Endodermal cell (in vitro differentiated cells): ENCODE measurements at places on chromosomes 1 and 21. TPM values are rescaled to one million over a fixed set of nuclear protein-coding genes. Genes with fewer than 3 reads are reported as not detected.

GRCh38 chr1:233993651-233994050 lies 89.2 kb downstream of the SLC35F3 start:
- H3K4me1 ChIP-seq: no peaks in the 10 kb centered on the region
- H3K36me3 ChIP-seq: no peaks in the 10 kb centered on the region
- H3K27me3 ChIP-seq: no peaks in the 10 kb centered on the region
- H3K27ac ChIP-seq: no peak overlapping the region
- DNase-seq: no peak

GRCh38 chr1:40273547-40274166 lies 15.6 kb downstream of the ZMPSTE24 start:
- no peaks in the 10 kb centered on the region for H3K4me1 ChIP-seq
- no peaks in the 10 kb centered on the region for H3K27me3 ChIP-seq
- H3K36me3 ChIP-seq: peaks cover 75% of the 10 kb centered on the region
- no peak overlapping the region for H3K4me3 ChIP-seq

GRCh38 chr1:203278885-203279406 lies 26.4 kb upstream of the BTG2 start:
- H3K27me3 ChIP-seq: no peaks in the 10 kb centered on the region
- peaks cover 25% of the 10 kb centered on the region for H3K4me1 ChIP-seq
- H3K4me3 ChIP-seq: no peak overlapping the region
- H3K36me3 ChIP-seq: no peaks in the 10 kb centered on the region
- DNase-seq: no peak

- no peaks in the 10 kb centered on the region for H3K4me1 ChIP-seq
- H3K36me3 ChIP-seq: no peaks in the 10 kb centered on the region
- no peak overlapping the region for H3K4me3 ChIP-seq
- no peak overlapping the region for H3K27ac ChIP-seq
- peak; percentile 24 for DNase-seq
- H3K27me3 ChIP-seq: no peaks in the 10 kb centered on the region
These were observed 147.5 kb upstream of the EDN2 start for GRCh38 chr1:41631971-41632370.

GRCh38 chr1:10773376-10773775 lies 23.1 kb downstream of the CASZ1 start:
- no peaks in the 10 kb centered on the region for H3K4me1 ChIP-seq
- H3K36me3 ChIP-seq: no peaks in the 10 kb centered on the region
- DNase-seq: no peak
- H3K27me3 ChIP-seq: no peaks in the 10 kb centered on the region
- no peak overlapping the region for H3K27ac ChIP-seq
- no peak overlapping the region for H3K4me3 ChIP-seq

DNA sequence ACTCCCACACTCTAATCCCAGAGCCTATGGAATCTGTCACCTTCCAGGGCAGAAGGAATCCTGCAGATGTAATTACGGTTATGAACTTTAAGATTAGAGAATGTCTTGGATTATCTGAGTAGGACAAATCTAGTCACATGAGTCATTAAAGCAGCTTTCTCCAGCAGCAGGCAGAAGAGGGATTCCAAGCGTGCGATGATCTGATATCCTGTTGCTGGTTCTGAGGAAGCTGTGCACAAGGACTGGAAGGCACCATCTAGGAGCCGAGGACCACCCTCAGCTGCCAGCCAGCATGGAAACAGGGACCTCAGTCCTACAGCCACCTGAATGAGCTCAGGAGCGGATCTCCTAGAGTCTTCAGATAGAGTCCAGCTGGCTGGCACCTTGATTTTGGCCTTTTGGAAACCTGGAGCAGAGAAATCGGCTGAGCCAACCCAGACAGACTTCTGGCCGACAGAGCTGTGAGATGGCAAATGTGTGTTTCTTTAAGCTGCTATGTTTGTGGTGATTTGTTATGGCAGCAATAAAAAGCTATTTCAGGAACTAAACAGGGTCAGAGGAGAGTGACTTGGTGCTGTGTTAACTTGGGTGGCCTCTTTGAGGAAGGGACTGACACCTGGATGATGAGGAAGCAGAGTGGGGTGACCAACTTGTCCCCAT lies 34.5 kb downstream of the LRRN2 start:
- DNase-seq: no peak
- H3K27ac ChIP-seq: no peak overlapping the region
- peaks cover 7% of the 10 kb centered on the region for H3K4me1 ChIP-seq
- no peak overlapping the region for H3K4me3 ChIP-seq
- no peaks in the 10 kb centered on the region for H3K27me3 ChIP-seq

GRCh38 chr1:24951810-24952412 lies 21.8 kb upstream of the RUNX3 start:
- DNase-seq: no peak
- H3K4me1 ChIP-seq: no peaks in the 10 kb centered on the region
- no peak overlapping the region for H3K4me3 ChIP-seq
- no peaks in the 10 kb centered on the region for H3K27me3 ChIP-seq

DNA sequence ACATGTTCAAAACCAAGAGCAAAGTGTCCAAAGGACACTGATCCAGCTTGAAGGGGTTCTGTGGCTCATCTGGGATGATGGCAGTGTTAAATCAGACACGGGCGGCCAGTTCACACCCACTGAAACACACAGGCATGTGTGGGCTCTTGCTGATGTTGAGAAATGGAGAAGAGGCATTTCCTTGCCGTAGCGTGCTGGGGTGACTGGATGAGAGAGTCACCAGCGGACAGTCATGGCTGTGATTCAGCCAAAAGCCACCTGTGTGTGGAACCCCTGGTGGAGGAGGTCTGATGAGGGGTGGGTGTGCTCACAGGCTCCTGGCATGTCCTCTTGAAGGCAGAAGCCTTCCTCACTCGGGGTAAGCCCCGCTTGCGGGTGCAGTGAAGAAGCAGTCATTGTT lies 7.2 kb downstream of the C1orf35 start:
- no peaks in the 10 kb centered on the region for H3K27me3 ChIP-seq
- H3K4me3 ChIP-seq: no peak overlapping the region
- peaks cover 88% of the 10 kb centered on the region for H3K36me3 ChIP-seq
- H3K27ac ChIP-seq: no peak overlapping the region
- peak; percentile 36 for DNase-seq

DNA sequence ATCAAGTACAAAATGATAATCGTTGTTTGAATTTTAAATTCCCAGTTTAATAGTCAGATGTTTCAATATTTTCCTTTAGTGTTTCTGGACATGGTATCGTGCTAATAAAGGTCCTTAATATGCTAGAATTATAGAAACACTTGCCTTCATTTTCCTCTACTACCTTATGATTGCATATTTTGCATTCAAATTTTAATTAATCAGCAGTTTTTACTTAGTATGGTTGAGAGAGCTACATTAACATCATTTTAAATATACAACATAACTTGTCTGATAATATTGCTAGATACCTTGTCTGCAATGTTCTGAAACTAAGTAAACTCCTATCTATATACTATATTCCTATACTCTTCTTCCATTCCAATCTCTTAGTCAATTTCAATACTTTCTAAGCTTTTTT lies 66.3 kb downstream of the USH2A start:
- no peaks in the 10 kb centered on the region for H3K36me3 ChIP-seq
- no peak overlapping the region for H3K27ac ChIP-seq
- no peaks in the 10 kb centered on the region for H3K4me1 ChIP-seq
- H3K4me3 ChIP-seq: no peak overlapping the region
- no peaks in the 10 kb centered on the region for H3K27me3 ChIP-seq

DNA sequence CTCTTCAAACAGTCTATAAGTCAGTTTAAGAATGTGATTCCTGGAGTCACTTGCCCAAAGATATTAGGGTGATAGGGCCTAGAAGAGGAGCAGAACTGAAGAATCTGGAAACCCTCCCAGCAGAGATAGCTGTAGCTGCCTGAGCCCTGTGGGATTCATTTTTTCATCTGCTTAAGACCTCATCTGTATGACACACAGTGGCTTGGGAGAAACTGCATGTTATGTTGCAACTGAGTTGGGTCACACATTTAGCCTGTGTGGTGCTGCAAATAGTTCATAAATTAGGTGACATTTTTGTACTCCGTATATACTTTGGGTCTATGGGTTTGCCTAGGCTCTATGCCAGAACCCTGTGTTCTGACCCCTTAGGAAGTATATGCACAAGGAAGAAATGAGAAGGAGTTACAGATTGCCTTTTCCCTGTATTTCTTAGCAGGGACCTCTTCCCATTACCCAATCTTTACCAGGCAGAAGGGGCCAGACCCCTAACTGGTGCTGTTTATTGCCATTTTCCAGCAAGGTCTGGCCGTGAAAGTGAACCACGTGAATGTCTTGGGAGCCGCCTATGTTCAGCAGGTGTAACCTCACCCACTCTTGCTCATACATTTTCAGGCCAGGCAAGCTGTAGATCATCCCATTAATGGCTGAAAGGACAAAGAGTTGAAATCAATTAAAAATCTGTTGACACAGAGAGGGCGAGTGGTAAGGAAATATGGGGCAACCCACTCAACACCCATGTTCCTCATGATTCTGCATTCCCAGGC lies 41.9 kb upstream of the SLC19A2 start:
- H3K27me3 ChIP-seq: no peaks in the 10 kb centered on the region
- peaks cover 9% of the 10 kb centered on the region for H3K4me1 ChIP-seq
- no peak overlapping the region for H3K4me3 ChIP-seq
- H3K36me3 ChIP-seq: no peaks in the 10 kb centered on the region
- H3K27ac ChIP-seq: no peak overlapping the region

DNA sequence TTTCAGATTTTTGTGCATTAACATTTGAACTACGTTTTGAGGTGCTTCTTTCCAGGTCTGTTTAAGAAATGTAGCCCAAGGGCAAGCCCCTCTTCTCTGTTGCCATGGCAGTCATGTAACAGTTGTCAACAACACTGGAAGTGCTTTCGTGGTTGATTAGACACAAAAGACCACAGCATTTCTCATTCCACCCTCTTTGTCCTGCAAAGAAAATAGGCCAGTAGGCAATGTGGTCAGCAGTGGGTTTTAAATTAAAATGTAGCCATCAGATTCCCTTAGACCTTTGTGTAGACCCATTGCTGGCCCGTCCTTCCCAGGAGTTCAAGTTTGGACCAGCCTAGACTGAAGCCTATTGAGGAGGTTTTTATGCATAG lies 35.4 kb downstream of the VANGL1 start:
- H3K27ac ChIP-seq: peak overlapping the region; percentile 97
- peaks cover 94% of the 10 kb centered on the region for H3K36me3 ChIP-seq
- DNase-seq: no peak
- H3K4me3 ChIP-seq: no peak overlapping the region

DNA sequence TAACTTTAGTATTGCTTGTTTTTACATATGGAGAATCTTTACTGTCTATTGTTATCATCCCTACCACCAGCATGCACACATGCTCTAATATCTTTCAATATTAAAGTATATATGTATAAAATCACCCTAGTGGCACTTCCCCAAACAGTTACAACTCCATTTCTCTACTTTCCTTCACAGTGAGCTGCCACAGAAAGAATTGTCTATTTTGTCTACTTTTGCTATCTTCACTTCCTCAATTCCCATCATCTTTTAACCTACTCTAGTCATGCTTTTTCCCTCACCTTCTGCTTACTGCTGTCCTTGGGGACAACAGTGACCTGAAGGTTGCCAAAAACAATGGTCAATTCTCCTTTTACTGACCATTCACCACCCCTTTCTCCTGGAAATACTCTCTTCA lies 59.2 kb downstream of the VCAM1 start:
- no peak overlapping the region for H3K27ac ChIP-seq
- no peaks in the 10 kb centered on the region for H3K36me3 ChIP-seq
- no peaks in the 10 kb centered on the region for H3K4me1 ChIP-seq
- no peak for DNase-seq

GRCh38 chr1:220887520-220888416 lies 8.5 kb downstream of the HLX start:
- H3K27ac ChIP-seq: no peak overlapping the region
- DNase-seq: peak; percentile 85
- H3K27me3 ChIP-seq: peaks cover 100% of the 10 kb centered on the region
- H3K4me1 ChIP-seq: peaks cover 10% of the 10 kb centered on the region
- peak overlapping the region; percentile 76 for H3K4me3 ChIP-seq
- no peaks in the 10 kb centered on the region for H3K36me3 ChIP-seq

Gene TMCC2
- 4.4 and 5.2 TPM in 2 replicates for total RNA-seq

Gene WNT9A
- total RNA-seq: 1.5 and 1.7 TPM in 2 replicates

Gene PCAT6
- total RNA-seq: 3.1 to 16.5 TPM (median 5.0 TPM) in 3 replicates
